ENCODE measurements at places on chromosomes 5 and 9. TPM values are rescaled to one million over a fixed set of nuclear protein-coding genes. Genes with fewer than 3 reads are reported as not detected.

DNA sequence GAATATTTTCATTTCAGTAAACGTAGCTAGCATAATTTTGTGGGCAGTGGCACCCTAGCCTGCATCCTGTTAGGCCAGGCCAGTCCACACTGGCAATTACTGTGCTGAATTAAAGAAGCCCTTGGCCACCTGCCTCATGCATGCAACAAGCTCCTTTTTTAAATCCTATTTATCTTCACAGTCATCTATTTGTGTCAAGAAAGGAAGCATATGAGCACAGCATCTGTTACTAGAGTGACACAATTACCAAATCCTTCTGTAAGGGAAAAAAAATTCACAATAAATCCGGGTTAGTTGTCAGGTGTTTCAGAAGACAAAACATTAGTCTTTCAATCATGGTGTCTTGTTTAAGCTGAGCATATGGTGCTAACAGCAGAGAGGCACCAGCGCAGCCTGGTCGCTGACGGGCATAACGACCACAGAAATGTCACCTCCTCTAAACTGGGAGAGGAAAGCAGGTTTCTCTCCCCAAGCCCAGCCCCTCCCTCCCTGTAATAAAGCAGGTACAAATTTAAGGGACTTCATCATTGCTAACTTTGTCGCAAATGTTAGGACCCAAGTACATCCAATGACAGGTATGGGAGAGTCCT is 520.6 kb downstream of the CTNND2 start:
- DNase-seq: no peak

DNA sequence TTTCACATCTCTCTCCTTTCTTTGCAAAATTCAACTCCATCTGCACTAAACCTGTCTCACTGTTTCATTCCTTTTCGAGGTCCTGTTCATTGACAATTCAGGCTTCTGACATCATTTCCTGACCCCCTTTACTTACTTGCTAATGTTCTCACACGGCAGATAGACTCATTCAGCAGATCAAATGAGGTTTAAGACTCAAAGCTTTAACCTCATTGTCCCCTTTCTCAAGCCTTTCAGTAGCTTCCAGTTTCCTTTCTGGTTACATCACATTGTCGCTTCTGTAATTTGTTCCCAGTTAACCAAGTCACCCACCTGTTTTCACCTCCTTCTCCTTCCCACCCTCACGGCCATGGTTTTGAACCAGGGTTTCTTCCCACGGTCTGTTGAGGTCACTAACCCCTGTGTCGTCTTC is 143.4 kb upstream of the OTULINL start:
- no peak for DNase-seq

GRCh38 chr5:83917261-83917908 is 196.7 kb upstream of the HAPLN1 start:
- no peak for DNase-seq

Gene WDR31
- total RNA-seq: 3.2 TPM

GRCh38 chr5:21237461-21237860 is 1249.5 kb upstream of the CDH18 start:
- no peak for DNase-seq

- DNase-seq: peak; percentile 37
Observed at GRCh38 chr9:134165357-134166315, 1.3 kb upstream of the RNU6ATAC start.

Gene C9
- not detected for total RNA-seq

- no peak for DNase-seq
Observed at GRCh38 chr5:141319699-141320098, 885 bp downstream of the TAF7 start.

GRCh38 chr9:132973713-132974112 is 4.8 kb upstream of the GFI1B start:
- peak; percentile 72 for DNase-seq

Gene PCAT7
- total RNA-seq: under 0.01 TPM

DNA sequence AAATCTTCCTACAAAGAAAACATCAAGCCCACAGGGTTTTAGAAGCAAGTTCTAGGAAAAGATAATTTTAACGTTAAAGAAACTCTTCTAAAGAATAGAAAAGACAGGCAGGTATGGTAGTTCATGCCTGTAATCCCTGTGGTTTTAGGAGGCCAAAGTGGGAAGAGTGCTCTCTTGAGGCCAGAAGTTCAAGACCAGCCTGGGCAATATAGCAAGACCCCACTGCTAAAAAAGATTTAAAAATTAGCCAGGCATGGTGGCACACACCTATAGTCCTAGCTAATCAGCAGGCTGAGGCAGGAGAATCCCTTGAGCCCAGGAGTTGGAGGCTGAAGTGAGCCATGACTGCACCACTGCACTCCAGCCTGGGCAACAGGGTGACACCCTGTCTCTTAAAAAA is 193.3 kb downstream of the MLLT3 start:
- DNase-seq: no peak

GRCh38 chr5:176658817-176659511 is 11.7 kb downstream of the TSPAN17 start:
- peak; percentile 53 for DNase-seq

- DNase-seq: no peak
Observed at GRCh38 chr5:154949781-154950180, 8.9 kb downstream of the MRPL22 start.

Gene PCDHB11
- 0.27 TPM for total RNA-seq

GRCh38 chr9:18568973-18569372 is 95.0 kb downstream of the ADAMTSL1 start:
- no peak for DNase-seq

Gene DNAJB5
- total RNA-seq: 3.0 TPM
